ENCODE measurements at places on chromosomes 5 and 9. TPM values are rescaled to one million over a fixed set of nuclear protein-coding genes. Genes with fewer than 3 reads are reported as not detected.

JAKMIP2 gene
- 5.2 TPM for total RNA-seq

LCP2 gene
- total RNA-seq = not detected

MARCOL gene
- total RNA-seq = not detected

TAF11L10 gene
- total RNA-seq = not detected

NTRK2 gene
- not detected for total RNA-seq

SPATA31D4 gene
- total RNA-seq = not detected

STK10 gene
- 19.5 TPM for total RNA-seq

PCDHA10 gene
- not detected for total RNA-seq

PITX1 gene
- 6.1 TPM for total RNA-seq

CAVIN4 gene
- total RNA-seq = not detected

ZNF622 gene
- total RNA-seq = 45.3 TPM

TEX48 gene
- total RNA-seq = not detected

PCDHGB4 gene
- 4.6 TPM for total RNA-seq

ADCY2 gene
- not detected for total RNA-seq

GZMA gene
- not detected for total RNA-seq

FOXI1 gene
- total RNA-seq = not detected

SHISAL2B gene
- total RNA-seq = not detected

ADAMTS13 gene
- total RNA-seq = 0.86 TPM

ADAMTS6 gene
- total RNA-seq = 28.2 TPM

PCDHAC1 gene
- not detected for total RNA-seq

BARHL1 gene
- total RNA-seq = not detected

WNK2 gene
- total RNA-seq = not detected

ACTBL2 gene
- total RNA-seq = 3.2 TPM

SLC25A2 gene
- total RNA-seq = under 0.01 TPM

GFI1B gene
- total RNA-seq = not detected

MIGA2 gene
- 12.9 TPM for total RNA-seq

EFNA5 gene
- total RNA-seq = 1.2 TPM

NME5 gene
- total RNA-seq = 0.86 TPM

RFESD gene
- total RNA-seq = 0.58 TPM

CHSY3 gene
- total RNA-seq = 5.0 TPM

KLHL9 gene
- total RNA-seq = 22.5 TPM

Measured in myometrial cell (primary cell).